Forelimb muscle (tissue), 1 donor: ENCODE measurements at places on chromosomes 6 and 20. TPM values are rescaled to one million over a fixed set of nuclear protein-coding genes. Genes with fewer than 3 reads are reported as not detected.

DNA sequence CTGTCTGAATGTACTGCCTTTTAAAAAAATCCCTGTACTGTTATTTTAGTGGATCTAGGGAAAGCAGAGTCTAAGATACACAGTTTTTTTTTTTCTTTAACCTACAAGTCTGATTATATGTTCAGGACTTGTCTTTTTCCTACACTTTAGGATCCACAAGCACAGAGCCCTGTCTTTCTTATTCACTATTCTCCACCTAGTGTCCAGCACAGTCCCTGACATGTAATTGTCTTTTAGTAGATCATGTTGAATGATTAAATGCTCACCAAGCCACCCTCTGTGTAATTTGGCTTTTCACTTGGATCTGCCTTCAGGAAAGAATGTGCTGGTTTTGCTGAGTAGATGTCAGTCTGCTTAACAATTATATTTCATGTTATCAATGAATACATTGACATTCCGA, 35.8 kb upstream of the YWHAB start:
- no peak for DNase-seq

DNA sequence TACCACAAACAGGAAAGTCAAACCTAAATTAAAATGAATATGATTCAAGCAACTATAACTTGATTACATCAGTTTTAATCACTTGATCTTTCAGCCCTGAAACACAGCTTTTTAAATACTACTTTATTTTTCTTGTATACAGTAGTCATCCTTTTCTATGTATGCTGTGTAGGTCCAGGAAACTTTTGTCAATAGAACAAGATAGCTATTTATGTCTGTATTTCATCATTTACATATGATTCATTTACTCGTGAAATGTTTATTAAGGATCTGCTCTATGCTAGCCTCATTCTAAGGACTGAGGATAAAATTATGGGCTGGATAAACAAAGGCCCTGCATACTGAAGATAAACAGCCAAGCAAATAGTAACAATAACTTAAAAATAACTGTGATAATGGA, 930.2 kb downstream of the TFAP2A start:
- DNase-seq: no peak

DNA sequence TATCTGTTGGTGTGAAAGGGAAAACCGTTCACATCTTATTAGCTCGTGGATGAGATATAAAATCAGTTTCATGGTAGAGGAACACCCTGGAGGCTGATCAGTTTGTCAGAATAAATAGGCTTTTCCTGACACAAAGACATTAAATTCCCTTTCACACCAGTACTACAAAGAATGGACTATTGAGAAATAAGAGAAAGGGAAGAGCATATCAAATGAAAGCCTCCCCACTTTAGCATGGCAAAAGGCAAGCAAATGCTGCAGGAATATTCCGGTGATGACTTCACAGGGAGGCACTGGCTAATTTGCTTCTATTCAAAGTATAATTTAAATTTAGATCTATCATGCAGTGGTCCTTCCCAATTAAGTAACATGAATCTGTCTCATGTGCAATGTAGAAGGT, 115.9 kb upstream of the AGPAT4 start:
- no peak for DNase-seq

- no peak for DNase-seq
Measured at GRCh38 chr6:17600527-17601385, 654 bp downstream of the FAM8A1 start.

- DNase-seq: no peak
Measured at GRCh38 chr6:155201461-155202226, 62.2 kb upstream of the CLDN20 start.

DNA sequence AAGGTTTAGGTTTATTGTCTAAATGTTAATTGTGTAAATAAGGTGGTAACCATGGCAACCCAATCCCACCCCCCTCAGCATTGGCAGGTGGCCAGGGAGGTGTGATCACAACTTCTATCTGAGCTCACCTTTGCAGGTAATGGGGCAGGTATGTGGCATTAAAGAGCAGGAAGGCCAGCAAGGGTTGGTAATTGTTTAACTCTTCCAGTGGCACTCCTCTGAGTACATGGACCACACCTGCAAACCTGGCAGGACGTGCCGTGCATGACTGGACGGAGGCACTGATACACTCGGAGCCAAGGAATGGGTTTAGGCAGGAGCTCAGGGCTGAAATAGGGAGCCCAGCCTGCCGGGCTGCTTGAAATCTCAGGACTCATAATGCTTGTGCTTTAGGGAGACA, 107.0 kb upstream of the BMP2 start:
- no peak for DNase-seq

GRCh38 chr6:127939442-127940066, 38.7 kb upstream of the THEMIS start:
- no peak for DNase-seq

- no peak for DNase-seq
Measured at GRCh38 chr20:57748601-57749130, 38.9 kb upstream of the PMEPA1 start.

Gene DSP
- 2.4 TPM for polyA plus RNA-seq
